Naive thymus-derived CD4-positive, alpha-beta T cell (primary cell): ENCODE measurements at places on chromosomes 4 and X.

DNA sequence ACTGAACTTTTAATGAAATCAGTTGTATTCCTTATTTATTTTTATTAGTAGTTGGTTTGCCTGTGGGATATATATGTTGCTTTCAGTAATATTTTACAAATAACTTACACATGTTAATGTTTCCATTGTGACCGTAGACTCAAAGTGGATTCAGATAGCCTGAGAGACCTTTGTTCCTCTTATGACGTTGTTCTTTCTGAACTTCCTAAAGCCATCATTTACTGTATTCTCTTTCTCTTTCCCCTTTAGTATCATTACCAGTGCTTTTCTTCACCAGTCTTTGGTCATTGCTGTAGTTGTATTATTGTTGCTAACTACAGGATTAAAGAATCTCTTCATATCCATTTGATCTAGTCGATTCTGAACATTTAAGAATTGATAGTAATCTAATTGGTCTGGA, 4.3 kb downstream of the STIM2 start:
- no peak for DNase-seq

DNA sequence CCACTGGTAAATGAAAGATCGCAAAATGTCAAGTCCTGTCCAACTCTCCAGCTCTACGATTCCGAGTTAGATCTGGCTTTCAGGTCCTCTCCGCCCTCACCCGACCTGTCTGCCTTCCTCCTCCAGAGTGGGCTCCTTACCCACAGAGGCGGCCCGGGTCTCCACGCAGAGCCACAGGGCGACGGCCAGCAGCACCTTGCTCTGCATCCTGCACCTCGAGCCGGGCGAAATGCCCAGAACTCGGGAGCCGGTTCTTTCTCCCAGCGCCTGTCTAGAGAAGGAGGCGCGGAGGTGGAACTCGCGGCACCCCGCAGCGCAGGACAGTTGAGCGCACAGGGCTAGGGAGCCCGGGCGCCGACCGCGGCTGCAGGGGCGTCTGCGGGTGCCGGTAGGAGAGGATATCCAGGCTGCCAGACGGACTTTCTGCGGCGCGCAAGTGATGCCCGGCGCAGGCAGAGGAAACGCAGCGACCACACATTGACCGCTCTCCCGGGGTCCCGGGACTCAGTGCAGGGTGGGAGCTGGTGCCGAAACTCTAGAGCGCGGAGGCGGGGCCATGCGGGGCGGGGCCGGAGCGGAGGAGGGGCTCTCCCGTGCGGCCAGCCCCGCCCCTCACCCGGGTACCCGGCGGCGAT, at the start of gene KDR:
KDR (minus strand) TSS at position 509 of the 635 bp plus-strand sequence; CDS start at position 207, 302 bp downstream.
- DNase-seq, result no peak

DNA sequence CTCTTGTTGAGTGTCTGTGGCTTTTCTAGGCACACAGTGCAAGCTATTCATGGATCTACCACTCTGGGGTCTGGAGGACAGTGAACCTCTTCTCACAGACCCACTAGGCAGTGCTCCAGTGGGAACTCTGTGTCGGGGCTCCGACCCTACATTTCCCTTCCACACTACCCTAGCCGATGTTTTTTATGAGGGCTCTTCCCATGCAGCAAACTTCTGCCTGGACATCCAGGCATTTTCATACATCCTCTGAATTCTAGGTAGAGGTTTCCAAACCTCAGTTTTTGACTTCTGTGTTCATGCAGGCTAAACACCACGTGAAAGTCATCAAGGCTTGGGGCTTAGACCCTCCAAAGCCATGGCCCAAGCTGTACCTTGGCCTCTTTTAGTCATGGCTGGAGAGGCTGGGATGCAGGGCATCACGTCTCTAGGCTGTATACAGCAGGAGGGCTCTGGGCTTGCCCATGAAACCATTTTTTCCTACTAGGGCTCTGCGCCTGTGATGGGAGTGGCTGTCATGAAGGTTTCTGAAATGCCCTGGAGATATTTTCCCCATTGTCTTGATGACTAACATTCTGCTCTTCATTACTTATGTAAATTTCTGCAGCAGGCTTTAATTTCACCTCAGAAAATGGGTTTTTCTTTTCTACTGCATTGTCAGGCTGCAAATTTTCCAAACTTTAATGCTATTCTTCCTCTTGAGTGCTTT, 249.8 kb upstream of the CPEB2 start:
- no peak for DNase-seq

- DNase-seq, result no peak
Observed at GRCh38 chr4:122053186-122053585, 98.9 kb upstream of the BLTP1 start.
